ENCODE measurements at places on chromosomes 12 and 14.
A peak's percentile ranks its signal among the peaks of the same experiment; 100 is the strongest.

DNA sequence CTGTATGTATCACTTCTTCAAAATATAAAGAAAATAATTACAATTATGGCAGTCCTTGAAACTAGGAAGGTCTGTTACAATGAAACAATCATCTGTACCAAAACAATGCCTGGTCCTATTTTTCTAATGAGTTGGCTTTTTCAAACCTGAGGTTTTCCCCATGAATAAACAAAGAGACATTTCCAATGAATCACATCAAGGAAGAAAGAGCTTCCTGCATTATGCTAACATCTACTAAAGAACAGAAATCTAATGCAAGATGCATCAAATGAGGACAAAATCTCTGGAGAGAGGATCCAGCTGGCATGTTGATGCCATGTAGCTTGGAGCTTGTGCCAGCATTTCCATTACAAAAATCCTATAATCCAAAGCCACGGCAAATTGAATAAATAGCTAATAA, 29.3 kb downstream of the NIN start:
- no peak for DNase-seq

GRCh38 chr14:104087505-104087904, 2.0 kb downstream of the ASPG start:
- no peak for DNase-seq

DNA sequence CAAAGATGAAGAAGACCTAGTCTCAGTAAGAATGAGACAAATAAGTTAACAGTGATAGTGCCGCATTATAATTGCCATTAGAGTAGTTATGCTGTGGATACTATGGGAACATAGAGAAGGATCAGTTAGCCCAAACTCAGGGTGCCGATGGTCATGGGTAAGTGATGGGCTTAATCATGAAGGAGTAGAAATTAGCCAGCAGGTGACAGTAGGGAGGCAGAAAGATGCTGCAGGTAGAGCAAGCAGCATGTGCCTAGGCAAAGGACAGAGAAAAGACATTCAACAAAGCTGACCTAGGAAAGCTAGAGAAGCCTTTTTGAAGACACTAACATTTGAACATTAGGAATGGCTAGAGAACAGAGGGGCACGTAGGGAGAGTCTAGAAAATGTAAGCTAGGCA, 30.6 kb upstream of the PTPRQ start:
- no peak for DNase-seq

GRCh38 chr12:60205500-60205899, 609.7 kb downstream of the SLC16A7 start:
- peak; percentile 34 for DNase-seq

DNA sequence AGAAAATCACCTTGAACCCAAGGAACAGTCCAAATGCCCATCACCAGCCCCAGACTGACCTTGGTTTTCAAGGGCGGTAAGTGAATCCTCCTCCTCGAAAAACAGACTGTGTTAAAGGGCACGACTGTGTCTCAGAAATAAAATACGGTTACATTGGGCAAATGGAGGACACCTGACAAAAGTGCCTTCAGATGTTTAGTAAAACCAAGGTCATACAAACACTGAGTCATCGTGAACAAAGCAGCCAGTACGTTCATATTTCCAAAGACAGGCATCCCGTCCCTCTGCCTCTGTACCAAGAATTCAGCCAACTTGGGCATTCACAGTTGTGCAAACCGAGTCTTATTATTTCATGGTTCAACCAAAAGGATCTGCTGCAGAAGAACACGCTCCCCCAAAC, 25.9 kb downstream of the FOXN3 start:
- no peak for DNase-seq

GRCh38 chr12:2119266-2119665, 66.5 kb downstream of the CACNA1C start:
- no peak for DNase-seq

- peak; percentile 95 for DNase-seq
Measured at GRCh38 chr14:92922883-92923743, at the start of gene CHGA. Gene CHGA (plus strand): TSS chr14:92923150. CDS start chr14:92923360, 210 bp downstream.

DNA sequence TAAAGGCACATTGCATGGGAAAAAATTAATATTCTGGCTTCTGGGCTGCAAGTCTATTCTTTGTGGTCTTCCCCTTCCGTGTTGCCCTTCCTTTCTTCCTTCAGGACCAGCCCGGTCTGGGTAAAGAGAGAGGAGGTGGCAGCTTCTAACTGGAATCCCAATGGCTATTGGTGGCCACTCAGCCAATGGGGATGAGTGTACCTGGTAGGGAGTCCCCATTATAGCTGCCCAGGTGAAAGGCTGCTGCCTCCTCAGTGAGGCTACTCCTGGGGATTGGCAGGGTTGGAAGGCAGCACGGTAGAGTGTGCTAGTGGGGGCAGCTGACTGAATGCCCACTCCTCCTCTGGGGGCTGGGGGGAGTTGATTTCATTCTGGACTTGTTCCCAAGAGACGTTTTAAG, 112.6 kb downstream of the RBM19 start:
- peak; percentile 58 for DNase-seq
